Keratinocyte (primary cell): ENCODE measurements at places on chromosomes 5 and 9.

DNA sequence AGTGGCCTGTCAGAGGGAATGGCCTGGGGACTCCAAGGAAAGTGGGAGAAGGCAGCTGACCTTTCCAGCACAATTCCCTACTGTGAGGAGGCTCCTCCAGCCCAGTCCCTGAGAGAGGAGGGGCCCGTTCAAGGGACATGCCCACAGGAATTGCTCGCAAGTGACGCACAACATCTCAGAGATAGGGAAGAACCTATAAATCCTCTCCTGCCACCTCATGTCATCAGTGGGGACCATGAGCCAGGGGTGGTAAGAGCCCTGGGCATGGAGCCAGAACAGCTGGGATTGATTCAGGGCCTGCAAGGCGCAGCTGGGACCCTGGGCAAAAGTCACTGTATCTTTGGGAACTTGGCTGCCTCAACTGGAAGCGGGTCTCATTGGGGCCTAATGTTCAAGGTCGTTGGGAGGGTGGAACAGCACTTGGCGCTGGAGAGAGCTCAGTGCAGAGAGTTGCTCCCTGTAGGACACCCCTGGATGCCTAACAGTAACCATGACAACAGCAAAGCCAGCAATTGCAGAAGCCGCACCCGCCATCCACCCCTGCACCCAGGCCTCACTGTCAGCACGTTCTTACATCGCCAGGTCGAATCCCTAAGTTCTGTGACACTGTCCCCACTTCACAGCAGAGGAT lies 41.3 kb upstream of the ORM1 start:
- DNase-seq = no peak

DNA sequence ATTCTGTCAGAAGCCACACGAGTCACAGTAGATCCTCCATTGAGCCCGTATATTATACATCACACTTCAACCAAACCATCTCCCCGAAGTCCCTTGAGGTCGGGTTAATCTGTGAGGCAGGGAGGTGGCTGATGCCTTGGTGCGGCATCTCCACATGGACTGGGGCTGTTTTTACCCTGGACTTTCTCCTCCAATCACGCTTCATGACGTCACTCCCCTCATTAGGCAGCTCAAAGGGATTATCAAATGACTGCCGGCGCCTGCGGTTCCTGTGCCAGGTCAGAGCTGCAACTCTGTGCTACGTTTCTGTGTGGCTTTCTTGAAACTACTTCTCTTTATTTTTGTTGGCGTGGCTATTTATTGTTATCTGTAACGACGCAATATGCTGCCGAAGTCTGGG lies 53.7 kb downstream of the TMOD1 start:
- no peak for DNase-seq

DNA sequence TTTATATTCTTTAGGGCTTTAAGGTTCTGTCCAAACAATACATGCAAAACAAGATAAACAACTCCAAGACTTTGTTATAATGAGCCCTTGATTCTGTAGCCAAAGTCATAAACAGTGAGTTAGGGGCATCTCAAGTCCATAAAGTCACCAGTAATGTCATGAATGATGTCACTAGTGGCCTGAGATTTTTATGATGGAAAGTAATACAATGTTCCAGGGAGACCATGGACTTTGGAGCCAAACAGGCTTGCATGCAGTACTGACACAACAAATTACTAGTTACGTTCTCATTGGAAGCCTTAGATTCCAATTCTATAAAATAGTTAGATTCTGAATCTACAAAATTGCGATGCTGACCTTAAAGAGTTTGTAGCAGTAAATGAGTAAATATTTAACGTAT lies 280.0 kb downstream of the HINT1 start:
- no peak for DNase-seq

GRCh38 chr5:88660947-88661805 lies 221.8 kb downstream of the MEF2C start:
- no peak for DNase-seq

GRCh38 chr9:112361601-112362000 lies 18.3 kb upstream of the HSDL2 start:
- no peak for DNase-seq

DNA sequence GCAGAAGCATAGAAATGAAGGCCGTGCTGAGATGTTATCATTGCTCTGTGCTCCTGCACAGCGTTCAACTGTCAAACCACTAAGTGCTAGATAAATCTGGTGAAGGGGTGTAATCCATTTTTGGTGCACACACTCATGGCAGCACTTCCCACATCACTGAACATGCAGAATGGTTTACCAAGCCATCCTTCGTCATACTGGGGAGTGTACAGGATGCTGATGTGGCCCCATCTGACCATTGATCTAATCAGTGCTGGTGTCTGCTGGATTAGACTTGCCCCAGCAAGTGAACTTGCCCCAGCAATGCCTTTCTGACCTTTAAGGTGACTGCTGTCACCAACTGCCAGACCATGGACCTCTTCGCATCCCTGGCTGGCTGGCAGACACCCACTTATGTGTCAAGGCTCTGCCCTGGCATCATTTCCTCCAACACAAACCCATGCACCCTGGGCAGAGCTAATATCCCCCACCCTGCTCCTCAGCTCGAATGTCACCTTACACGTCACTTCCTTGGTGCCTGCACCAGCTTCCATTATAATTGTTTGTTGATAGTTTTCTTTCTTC lies 4.2 kb upstream of the SEMA4D start:
- no peak for DNase-seq

- no peak for DNase-seq
These were observed 4.4 kb downstream of the TMOD1 start for GRCh38 chr9:97505845-97506244.

GRCh38 chr5:137668637-137669036 lies 67.3 kb downstream of the KLHL3 start:
- DNase-seq = no peak

DNA sequence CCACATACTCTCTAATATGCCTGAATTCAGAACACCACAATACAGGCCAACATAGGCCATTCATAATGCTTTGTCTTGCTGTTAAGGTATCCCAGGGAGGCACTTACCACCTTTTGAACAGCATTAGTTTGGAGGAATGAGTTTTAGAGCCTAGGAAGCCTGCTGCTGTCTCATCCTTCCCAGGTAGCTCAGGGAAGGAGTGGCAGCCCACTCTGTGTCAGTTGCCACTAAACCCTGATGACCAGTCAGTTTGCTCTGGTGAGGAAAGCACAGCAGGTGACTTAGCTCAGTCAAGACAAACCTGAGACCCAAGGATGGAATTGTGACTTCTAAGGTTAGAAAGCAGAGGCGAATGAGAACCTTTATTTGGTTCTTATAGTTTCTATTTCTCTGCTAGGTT lies 337.4 kb upstream of the ATP10B start:
- no peak for DNase-seq

DNA sequence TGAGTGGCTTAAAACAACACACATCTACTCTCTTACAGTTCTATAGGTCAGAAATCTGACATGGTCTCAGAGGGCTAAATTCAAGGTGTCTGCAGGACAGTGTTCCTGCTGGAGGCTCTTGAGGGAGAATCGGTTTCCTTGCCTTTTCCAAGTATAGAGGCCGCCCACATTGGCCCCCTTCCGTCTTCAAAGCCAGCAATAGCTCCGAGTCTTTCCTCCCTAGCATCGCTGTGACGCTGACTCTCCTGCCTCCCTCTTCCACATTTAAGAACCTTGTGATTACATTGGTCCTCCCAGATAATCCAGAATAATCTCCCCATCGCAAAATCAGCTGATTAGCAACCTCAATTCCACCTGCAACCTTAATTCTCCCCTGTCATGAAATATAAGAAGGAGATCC lies 81.3 kb upstream of the IER5L start:
- no peak for DNase-seq

DNA sequence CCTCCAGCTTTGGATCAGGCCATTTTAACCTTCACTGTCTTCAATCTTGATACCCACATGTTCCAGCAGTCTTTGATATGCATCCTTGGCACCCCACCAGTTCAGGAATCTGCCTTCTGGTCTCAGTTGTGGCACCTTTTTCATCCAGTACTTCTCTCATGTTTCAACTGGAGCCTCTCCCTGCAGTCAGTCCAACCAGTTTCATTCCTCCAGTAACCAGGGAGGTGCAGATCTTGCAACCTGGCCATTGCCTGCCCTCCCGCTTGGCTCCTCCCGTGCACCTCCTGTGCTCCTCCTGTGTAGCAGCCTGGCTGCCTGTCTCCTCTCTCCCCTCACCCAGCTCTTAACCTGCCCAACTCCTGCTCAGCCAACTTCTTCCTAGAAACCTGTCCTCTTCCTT lies 20.2 kb downstream of the FUBP3 start:
- DNase-seq = no peak

DNA sequence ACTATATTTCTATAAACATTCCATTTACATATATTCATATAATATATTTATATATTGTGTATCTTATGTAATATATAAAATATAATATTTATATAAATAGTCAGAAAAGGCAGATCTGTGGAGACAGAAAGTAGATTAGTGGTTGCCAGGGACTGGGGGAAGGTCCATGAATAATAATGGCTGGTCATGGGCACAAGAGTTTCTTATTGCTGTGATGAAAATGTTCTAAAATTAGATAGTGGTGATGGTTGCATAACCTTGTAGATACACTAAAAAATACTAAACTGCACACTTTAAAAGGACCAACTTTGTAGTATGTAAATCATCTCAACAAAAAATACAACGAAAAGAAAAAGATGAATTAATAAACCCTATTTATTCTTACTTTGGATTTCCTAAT lies 47.3 kb downstream of the NUP155 start:
- DNase-seq = no peak

DNA sequence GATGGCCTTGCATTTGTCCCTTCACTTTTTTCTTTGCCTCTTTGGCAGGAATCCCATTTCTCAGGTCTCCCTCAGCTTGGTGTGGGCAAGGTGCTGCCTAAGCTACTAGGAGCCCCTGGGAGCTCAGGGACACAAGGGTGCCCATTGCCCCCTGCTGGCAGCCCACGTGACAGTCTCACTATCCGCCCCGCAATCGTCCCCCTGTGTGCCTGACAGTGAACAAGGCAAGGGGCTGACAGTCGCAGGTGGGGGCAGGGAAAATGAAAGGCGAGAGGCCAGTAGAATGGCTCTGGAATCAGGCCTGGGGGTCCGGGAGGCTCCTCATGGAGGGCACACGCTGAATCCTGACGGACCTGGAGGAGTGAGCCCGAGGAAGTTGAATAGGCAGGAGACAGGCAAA lies 2.0 kb upstream of the PCDH12 start:
- no peak for DNase-seq

DNA sequence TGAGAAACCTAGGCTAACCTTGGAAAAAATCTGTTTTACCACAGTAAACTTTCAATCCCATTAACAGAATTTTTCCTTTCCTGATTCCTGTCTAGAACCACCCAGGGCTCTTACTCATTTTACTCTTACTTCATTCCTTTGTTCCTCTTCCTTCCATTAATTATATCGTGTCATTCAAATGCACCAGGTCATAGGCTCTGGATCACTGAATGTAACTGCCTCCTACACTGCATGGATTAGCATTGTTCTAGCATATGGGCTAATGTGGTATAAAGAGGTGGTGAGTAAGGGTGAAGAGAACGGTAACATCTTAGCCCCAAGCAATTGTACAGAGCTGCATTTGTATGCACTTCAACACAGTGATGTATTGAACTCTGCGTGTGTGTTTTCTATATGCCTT lies 49.5 kb upstream of the SPINK5 start:
- peak; percentile 11 for DNase-seq

GRCh38 chr9:77556396-77556795 lies 91.7 kb downstream of the GNA14 start:
- no peak for DNase-seq

- DNase-seq = no peak
These were observed 707 bp downstream of the PIP5K1B start for GRCh38 chr9:68705531-68706362.

DNA sequence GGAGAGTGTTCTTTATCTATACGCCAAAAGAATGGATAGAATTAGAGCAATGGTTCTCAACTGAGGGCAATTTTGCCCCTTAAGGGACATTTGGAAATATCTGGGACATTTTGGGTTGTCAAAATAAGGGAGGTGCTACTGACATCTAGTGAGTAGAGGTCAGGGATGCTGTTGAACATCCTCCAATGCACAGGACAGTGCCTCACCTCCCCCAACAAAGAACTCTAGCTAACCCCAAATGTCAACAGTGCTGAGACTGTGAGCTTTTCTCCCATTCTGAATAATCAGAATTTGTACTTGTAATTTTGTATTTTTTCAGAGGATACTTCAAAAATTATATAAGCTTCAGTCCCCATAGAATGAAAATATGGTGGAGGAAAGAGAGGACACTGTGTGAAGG lies 8.6 kb upstream of the SMC5 start:
- DNase-seq = no peak

DNA sequence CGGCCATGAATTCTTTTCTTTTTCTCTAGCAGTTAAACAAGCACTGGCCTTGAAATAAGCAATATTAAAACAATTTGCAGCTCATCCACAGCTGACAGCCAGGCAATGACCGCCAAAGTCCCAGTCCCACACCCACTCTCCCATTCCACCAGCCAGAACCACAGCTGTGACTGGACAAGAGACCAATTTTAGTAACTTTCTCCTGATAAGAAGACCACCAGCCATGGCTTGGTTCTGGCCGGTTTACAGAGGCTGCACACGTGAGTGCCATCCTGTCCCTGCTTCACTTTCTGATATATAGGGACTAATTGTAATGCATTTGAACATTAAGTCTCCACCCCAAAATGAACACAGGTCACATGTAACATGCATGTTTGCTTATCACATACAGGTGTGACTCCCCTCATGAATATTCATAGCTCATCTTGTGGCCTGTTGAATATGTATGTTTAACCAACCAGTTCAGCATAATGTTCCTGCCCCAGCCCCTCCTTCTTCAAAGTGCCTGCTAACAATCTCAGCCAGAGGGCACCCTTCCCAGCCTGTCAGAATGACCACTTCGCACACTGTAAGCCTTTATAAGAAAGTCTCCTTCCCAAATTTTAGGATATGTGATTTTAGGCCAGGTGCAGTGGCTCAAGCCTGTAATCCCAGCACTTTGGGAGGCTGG lies 23.9 kb upstream of the FANCC start:
- no peak for DNase-seq

GRCh38 chr5:112634166-112634565 lies 103.5 kb upstream of the APC start:
- DNase-seq = no peak

DNA sequence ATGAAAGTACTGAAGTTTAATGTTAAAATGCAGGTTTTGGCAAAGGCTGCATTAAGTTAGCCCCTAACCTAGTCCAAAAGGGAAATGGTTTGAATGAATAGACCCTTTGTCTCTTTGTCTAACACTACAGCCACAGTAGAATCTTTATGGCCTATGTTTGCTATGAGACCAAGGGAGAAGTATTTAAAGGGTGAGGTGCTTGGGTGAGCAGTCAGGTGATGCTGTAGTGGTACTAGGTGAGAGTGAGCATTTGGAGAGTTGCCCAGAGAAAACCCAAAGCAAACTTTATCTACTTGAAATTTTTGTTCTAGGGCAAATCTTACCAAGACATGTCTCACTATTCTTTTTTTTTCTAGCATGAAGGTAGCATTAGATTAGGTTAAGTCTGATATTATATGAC lies 1961.4 kb upstream of the WWC1 start:
- DNase-seq = no peak

DNA sequence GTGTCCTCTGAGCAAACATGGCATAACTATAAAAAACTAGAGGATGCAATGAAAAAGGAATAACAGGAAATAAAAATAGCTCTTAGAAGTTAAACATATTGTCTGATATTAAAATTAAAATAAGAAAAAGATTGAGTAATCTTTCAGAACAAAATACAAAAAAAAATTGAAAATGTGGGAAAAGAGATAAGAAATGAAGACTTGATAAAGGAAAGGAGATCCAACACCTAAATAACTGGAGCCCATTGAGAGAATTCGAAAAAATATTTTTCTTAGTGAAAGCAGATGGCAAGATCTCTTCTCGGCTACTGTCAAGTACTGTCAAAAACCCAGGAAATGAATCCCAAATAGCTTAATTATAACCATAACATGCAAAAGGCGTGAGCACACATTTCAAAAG lies 24.9 kb downstream of the LIFR start:
- no peak for DNase-seq
